ENCODE measurements at places on chromosomes 16 and 17.

- DNase-seq = peak; percentile 44
Measured at GRCh38 chr16:1470481-1471251, 4.2 kb downstream of the CLCN7 start.

DNA sequence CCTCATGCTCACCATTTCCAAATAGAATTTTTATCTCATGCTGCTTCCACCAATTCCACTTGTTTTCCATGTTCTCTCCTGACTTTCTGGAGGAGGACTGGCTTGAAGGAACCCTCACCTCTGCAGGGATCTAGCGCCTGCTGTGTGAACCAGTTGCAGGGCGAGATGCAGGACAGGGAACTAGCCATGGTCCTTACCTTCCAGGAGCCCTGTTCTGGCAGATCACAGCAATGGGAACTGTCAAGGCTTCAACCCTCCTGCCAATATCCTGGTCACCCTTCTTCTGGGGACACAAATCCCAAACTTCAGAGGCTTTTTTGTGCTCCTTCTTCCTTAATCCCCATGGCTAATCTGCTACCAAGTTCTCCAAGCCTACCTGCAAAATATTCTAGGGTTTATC lies 60.4 kb upstream of the MMP2 start:
- DNase-seq = no peak

DNA sequence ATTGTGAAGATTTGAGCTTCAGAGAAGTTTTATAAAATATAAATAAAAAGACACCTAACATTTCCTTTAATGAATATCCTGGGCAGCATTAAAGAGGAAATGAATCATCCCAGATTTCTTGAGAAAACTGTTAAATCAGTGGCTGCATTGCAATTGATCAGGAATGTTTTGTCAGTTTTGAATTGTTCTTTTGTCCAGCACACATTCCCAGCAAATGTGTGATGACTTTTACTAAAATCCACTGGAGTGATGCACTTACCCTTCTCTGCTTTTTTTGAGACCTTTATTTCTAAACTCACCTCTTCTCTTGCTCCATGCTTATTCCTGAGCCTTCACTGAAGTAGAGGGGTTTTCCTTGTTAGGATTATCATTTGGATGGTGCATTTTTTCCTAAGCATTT lies 1307.2 kb downstream of the CDH8 start:
- peak; percentile 57 for DNase-seq

DNA sequence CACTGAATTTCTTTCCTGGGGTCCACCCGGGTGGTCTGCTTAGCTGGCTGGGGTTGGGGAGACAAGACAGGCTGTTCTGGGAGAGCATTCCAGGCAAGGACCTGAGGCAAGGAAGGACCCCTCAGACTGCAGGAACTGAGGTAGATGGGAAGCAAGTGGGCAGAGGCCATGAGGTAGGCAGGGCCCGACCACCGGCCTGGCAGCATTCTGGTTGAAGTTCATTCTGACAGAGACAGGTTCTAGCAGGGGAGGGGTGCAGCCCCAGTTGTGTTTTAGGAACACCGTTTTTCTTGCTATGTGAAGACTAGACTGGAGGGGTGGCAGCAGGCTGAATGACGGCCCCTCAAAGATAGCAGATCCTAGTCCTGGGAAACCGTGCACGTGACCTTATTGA lies 17.5 kb downstream of the B9D1 start:
- DNase-seq = no peak

- DNase-seq = no peak
Measured at GRCh38 chr17:79350533-79350932, 260.3 kb downstream of the RBFOX3 start.
